Right lung (tissue), 10 donors: ENCODE measurements at places on chromosomes 4 and X.

- no peak for DNase-seq
Observed at GRCh38 chr4:105139646-105140045, 7.0 kb upstream of the TET2 start.

GRCh38 chr4:76199664-76200211 is 13.9 kb downstream of the SCARB2 start:
- DNase-seq = no peak

DNA sequence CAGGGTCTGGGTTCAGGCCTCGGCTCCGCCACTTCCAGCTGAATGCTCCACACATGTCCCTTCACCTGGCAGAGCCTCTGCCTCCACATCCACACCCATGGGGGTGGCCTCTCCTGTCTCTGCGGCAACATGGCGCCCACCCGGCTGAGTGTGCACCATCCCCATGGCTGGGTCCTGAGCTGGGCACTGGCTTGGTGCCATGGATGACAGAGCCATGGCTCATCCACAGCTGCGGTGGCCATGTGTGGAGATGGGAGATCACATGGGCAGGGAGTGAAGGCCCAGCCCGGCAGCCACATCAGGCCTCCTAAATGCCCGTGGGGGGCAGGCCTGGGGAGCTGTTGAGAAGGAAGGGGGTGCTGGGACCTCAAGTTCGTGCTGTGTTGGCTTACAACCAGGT is 213.7 kb downstream of the AFAP1 start:
- no peak for DNase-seq

- DNase-seq = peak; percentile 56
Observed at GRCh38 chr4:76736414-76736813, 161.5 kb downstream of the SOWAHB start.

DNA sequence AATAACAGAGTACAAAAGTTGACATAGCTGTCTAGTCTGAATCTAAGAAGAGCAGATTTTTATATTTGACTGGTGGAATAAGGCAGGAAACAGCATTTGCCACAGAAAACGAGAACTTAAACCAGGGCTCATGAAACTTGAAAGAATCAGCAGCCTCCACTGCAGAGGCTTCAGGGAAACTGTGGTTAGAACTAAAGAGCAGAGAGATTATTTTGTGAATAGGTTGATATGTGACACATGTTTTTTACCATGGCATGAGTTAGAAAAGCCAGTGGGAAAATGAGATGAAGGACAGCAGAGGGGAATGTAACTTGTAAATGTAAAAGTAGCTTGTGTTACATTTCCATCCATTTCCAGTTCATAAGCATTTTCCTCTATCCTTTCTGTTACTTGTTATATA is 63.7 kb upstream of the CAMK2D start:
- DNase-seq = no peak
